ENCODE measurements at places on chromosomes 12 and 14. TPM values are rescaled to one million over a fixed set of nuclear protein-coding genes. Genes with fewer than 3 reads are reported as not detected.

Gene GPRC5A
- 25.7 TPM for total RNA-seq

Gene PDZRN4
- total RNA-seq: not detected

Gene PSMC1
- total RNA-seq: 92.5 TPM

Gene SMIM41
- total RNA-seq: not detected

Gene IFNG-AS1
- total RNA-seq: not detected

Gene FITM1
- 0.63 TPM for total RNA-seq

Gene DCP1B
- 14.4 TPM for total RNA-seq

Gene PTPN6
- total RNA-seq: 0.94 TPM

Gene TAS2R7
- total RNA-seq: not detected

Gene NRIP2
- 0.13 TPM for total RNA-seq

Gene C14orf93
- total RNA-seq: 12.4 TPM

Gene SP1
- 83.3 TPM for total RNA-seq

Gene PARPBP
- 5.6 TPM for total RNA-seq

Gene FAM90A1
- total RNA-seq: not detected

Gene CLEC6A
- total RNA-seq: not detected

Gene SYCP3
- not detected for total RNA-seq

Gene ZBTB42
- total RNA-seq: 2.7 TPM

Gene TGM1
- total RNA-seq: 2.1 TPM

Gene NANOG
- 0.50 TPM for total RNA-seq

Gene IL26
- 0.34 TPM for total RNA-seq

Gene MYO1H
- not detected for total RNA-seq

Gene KITLG
- 1.9 TPM for total RNA-seq

Gene NOP9
- total RNA-seq: 27.8 TPM

Gene FAM186B
- 0.30 TPM for total RNA-seq

Gene NOVA1
- 1.5 TPM for total RNA-seq

Gene ANKS1B
- total RNA-seq: 0.70 TPM

Gene TOMM20L
- not detected for total RNA-seq

Gene GPR135
- 3.5 TPM for total RNA-seq

Gene PLEKHG7
- not detected for total RNA-seq

Gene SERPINA3
- 1.2 TPM for total RNA-seq

Gene CCDC38
- total RNA-seq: not detected

Gene SELPLG
- total RNA-seq: 0.59 TPM

Gene NPFF
- not detected for total RNA-seq

Gene MMP19
- 14.3 TPM for total RNA-seq

Gene LRCOL1
- total RNA-seq: not detected

Gene FIGNL2
- 0.08 TPM for total RNA-seq

Gene COX8C
- not detected for total RNA-seq

Gene C12orf54
- not detected for total RNA-seq

All from osteocyte (in vitro differentiated cells).